Neural crest cell (in vitro differentiated cells): ENCODE measurements at places on chromosomes 13 and 19.
A peak's percentile ranks its signal among the peaks of the same experiment; 100 is the strongest.

DNA sequence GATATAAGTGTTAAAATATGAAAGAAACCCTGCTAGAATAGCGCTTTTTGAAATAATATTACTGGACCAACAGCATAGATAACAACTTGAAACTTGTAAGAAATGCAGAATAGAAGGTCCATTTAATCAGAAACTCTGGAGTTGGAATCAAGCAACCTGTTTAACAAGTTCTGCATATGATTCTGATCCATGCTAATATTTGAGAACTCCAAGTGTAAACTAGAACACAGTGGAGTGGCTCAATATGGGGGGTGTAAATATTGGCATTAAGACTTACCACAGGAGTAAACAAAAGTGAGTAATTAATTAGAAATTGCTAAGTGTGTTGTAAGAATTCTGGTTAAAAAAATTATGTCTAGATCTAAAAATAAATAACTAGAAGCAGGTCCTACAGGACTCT, 151.2 kb downstream of the SLITRK1 start:
- H3K27ac ChIP-seq, result no peak overlapping the region
- H3K4me3 ChIP-seq, result no peak overlapping the region
- H3K27me3 ChIP-seq, result no peaks in the 10 kb centered on the region
- no peak for DNase-seq
- no peaks in the 10 kb centered on the region for H3K36me3 ChIP-seq

GRCh38 chr13:26716984-26717383, 43.6 kb downstream of the GPR12 start:
- peaks cover 5% of the 10 kb centered on the region for H3K4me1 ChIP-seq
- H3K27me3 ChIP-seq, result no peaks in the 10 kb centered on the region
- H3K4me3 ChIP-seq, result no peak overlapping the region

GRCh38 chr19:29293736-29294342, 80.9 kb upstream of the UQCRFS1 start:
- no peak overlapping the region for H3K4me3 ChIP-seq
- H3K4me1 ChIP-seq, result peaks cover 14% of the 10 kb centered on the region
- H3K27ac ChIP-seq, result peak overlapping the region; percentile 73
- no peak for DNase-seq
- H3K36me3 ChIP-seq, result no peaks in the 10 kb centered on the region

GRCh38 chr13:110617321-110618072, 2.2 kb downstream of the NAXD start:
- H3K36me3 ChIP-seq, result peaks cover 5% of the 10 kb centered on the region
- peak overlapping the region; percentile 97 for H3K4me3 ChIP-seq
- DNase-seq, result no peak
- peaks cover 17% of the 10 kb centered on the region for H3K27me3 ChIP-seq

GRCh38 chr19:13104848-13105711, 2.4 kb upstream of the LYL1 start:
- peaks cover 2% of the 10 kb centered on the region for H3K4me1 ChIP-seq
- peaks cover 2% of the 10 kb centered on the region for H3K36me3 ChIP-seq
- H3K4me3 ChIP-seq, result no peak overlapping the region
- no peak overlapping the region for H3K27ac ChIP-seq
- no peak for DNase-seq

DNA sequence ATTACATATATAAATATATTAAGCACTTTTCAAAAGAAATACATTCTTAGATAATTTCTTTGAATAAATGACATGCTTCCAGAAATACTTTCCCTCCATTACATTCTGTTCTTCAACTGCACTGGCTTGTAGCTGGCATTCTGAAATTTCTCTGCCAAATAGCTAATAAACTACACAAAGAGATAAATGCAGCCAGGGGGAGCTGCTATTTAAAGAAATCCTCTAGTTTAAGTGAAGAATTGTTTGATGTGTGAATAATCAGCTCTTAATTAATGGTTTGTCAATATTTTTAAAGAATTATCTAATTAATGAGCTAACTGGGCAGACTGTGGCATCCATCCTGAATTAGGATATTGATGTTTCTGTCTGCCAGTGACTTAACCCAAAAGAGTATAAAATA, 30.7 kb downstream of the SLC7A1 start:
- peaks cover 53% of the 10 kb centered on the region for H3K4me1 ChIP-seq
- peaks cover 6% of the 10 kb centered on the region for H3K36me3 ChIP-seq

DNA sequence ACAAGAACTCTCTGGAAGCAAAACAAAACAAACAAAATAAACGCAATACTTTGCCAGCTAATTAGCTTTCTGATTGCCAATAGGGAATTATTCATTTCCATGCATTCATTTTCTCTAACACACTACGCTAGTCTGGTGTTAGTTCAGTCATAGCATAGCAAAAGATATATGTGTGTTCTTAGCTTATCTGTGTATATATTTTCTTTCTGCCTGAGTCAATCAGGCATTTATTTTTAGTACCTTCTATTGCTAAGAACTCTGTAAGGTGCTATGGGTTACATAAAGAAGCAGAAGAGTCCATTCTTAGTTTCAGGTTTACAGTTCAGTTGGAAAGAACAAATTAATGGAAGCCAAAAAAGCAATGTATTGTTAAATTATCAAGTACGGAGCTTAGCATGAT, 490.9 kb downstream of the KLF5 start:
- H3K4me1 ChIP-seq, result peaks cover 10% of the 10 kb centered on the region
- no peak overlapping the region for H3K27ac ChIP-seq
- no peak overlapping the region for H3K4me3 ChIP-seq
- no peaks in the 10 kb centered on the region for H3K36me3 ChIP-seq

DNA sequence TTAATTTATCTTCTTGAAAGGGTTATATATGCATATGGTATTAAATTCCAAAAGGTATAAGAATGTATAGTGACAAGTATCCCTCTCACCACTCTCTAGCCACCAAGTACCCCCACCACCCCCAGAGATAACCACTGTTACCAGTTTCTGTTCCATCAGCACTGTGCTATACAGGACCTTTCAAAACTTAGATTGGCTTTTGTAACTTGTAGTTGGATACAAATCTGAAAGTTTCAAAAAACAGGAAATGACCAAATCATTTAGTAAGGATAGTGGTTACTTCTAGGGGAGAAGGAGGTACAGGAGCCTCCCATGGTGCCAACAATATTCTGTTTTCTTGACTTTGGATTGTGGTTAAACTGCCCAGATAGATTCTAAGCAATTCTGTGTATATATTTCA, 56.7 kb downstream of the AKAP11 start:
- DNase-seq, result no peak
- no peak overlapping the region for H3K4me3 ChIP-seq
- no peak overlapping the region for H3K27ac ChIP-seq
- peaks cover 8% of the 10 kb centered on the region for H3K4me1 ChIP-seq
- no peaks in the 10 kb centered on the region for H3K36me3 ChIP-seq

DNA sequence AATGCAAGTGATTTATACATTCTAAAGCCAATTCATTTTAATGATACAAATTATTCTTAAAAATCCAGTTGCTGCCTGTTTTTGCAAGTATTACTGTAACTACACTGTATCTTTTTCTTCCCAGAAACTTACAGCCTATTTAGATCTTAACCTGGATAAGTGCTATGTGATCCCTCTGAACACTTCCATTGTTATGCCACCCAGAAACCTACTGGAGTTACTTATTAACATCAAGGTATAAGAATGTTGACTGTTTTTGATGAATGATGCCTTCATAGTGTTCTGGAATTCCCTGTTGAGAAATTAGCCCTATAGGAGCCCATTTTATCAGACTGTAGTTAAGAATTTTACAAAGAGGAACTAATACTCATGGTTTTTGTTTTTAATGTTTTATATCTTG, 25.0 kb downstream of the ITM2B start:
- H3K27ac ChIP-seq, result no peak overlapping the region
- no peaks in the 10 kb centered on the region for H3K27me3 ChIP-seq
- H3K4me3 ChIP-seq, result no peak overlapping the region
- H3K4me1 ChIP-seq, result no peaks in the 10 kb centered on the region

DNA sequence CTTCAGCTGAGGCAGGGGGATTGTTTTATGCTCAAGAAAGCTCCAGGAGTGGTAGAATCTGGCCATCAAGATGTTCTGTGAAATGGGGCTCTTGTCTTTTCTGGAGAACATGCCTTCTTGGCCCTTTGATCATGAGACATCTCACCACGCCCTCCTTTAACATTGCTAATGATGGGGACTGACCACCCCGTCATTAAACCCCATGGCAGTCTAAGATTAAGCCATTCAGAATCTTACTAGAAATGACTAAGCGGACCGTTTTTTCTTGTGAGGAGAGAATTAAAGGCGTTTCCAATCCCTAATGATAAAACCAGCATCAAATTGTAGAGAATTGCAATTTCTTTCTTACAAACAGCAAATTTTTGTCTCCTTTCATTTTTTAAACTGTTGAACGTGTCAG, 89.4 kb downstream of the COL4A2 start:
- H3K27me3 ChIP-seq, result no peaks in the 10 kb centered on the region
- no peak overlapping the region for H3K27ac ChIP-seq
- no peak overlapping the region for H3K4me3 ChIP-seq
- H3K4me1 ChIP-seq, result peaks cover 44% of the 10 kb centered on the region
- no peak for DNase-seq

GRCh38 chr13:91162180-91162579, 185.3 kb upstream of the MIR17HG start:
- H3K27ac ChIP-seq, result peak overlapping the region; percentile 97
- H3K27me3 ChIP-seq, result no peaks in the 10 kb centered on the region
- DNase-seq, result no peak

- peak overlapping the region; percentile 72 for H3K27ac ChIP-seq
- no peaks in the 10 kb centered on the region for H3K36me3 ChIP-seq
- peak overlapping the region; percentile 77 for H3K4me3 ChIP-seq
- peaks cover 72% of the 10 kb centered on the region for H3K4me1 ChIP-seq
- DNase-seq, result peak; percentile 49
Measured at GRCh38 chr13:46389457-46390451, 2.7 kb upstream of the RUBCNL start.

DNA sequence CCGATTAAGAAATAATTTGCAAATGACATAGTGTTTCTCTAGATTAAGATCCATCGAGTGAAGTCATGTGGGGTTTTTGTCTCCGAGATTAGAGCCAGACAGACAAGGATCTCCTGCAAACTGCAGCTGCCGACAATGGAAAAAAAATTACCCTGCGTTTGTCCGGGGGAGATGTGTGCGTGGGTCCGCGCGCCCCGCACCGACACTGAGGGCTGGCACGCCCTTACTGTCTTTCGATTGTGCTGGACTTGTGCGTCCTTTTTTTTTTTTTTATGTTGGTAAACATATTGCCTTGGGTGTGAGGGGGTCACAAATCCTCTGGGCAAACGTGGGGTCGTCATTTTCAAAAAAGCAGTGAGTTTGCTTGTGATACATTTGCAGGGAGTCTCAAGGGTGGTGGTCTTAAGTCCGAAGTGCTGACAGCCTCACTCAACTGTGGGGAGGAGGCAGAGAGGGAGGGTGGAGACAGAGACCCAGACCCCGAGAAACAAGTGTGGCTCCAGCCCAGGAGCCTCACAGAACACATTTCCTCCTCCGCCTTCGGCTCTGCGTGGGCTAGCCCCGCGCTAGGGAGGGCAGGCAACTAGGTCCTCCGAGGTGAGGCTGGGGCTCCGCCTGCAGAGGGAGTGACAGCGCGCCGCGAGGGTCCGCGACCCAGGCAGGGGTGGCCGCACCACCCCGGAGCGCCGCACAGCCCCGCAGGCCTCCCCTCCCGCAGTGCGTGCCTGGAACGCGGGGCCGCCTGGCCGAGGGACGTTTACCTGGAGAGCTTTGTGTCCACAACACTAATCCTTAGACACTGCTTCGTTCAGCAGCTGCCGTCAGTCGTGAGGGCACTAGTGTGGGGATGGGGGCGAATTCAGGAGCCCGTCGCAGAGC, 11.7 kb upstream of the SOX1 start:
- no peak overlapping the region for H3K27ac ChIP-seq
- peak overlapping the region; percentile 86 for H3K4me3 ChIP-seq
- no peak for DNase-seq
- H3K4me1 ChIP-seq, result peaks cover 38% of the 10 kb centered on the region
- H3K27me3 ChIP-seq, result peaks cover 97% of the 10 kb centered on the region

- H3K4me3 ChIP-seq, result no peak overlapping the region
- no peak for DNase-seq
- no peaks in the 10 kb centered on the region for H3K36me3 ChIP-seq
- H3K27ac ChIP-seq, result no peak overlapping the region
- no peaks in the 10 kb centered on the region for H3K4me1 ChIP-seq
Measured at GRCh38 chr19:29542327-29542726, 16.5 kb downstream of the VSTM2B start.

DNA sequence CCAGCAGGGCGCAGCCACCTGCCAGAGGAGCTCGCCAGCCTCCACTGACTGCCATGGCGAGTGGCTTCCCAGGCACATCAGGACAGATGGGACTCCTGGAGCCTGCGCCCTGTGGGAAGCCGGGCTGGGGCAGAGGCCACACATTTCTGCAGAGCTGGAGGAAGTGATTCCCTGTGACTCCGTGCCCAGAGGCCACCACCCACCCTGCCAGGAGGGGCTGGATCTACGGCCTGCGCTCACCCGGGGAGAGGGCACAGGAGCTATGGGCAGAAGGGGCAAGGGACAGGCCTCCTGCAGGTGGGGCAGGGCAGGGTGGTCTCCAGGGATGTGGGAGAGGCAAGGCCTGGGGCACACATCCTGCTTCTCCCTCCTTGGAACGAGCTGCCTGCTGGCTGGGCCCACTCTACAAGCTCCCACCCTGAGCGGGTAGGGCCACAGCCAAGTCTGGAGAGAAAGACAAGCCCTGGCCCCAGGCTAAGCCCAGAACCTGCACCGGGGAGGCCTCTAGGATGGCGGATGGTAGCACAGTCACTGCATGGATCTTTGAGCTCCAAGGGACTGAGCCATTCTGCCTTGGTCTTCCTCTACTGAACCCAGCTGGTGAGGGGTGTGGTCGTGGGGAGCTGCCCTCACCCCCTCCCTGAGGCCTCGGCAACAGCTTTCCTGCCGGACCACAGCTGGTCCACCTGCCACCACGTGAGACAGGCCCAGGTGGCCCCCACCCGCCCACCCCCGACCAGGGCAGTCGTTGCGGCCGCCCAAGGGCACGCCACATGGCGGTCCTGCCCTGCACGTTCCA, 40.6 kb downstream of the CEBPG start:
- no peaks in the 10 kb centered on the region for H3K36me3 ChIP-seq
- H3K27ac ChIP-seq, result no peak overlapping the region
- H3K4me3 ChIP-seq, result no peak overlapping the region
- H3K4me1 ChIP-seq, result peaks cover 5% of the 10 kb centered on the region

DNA sequence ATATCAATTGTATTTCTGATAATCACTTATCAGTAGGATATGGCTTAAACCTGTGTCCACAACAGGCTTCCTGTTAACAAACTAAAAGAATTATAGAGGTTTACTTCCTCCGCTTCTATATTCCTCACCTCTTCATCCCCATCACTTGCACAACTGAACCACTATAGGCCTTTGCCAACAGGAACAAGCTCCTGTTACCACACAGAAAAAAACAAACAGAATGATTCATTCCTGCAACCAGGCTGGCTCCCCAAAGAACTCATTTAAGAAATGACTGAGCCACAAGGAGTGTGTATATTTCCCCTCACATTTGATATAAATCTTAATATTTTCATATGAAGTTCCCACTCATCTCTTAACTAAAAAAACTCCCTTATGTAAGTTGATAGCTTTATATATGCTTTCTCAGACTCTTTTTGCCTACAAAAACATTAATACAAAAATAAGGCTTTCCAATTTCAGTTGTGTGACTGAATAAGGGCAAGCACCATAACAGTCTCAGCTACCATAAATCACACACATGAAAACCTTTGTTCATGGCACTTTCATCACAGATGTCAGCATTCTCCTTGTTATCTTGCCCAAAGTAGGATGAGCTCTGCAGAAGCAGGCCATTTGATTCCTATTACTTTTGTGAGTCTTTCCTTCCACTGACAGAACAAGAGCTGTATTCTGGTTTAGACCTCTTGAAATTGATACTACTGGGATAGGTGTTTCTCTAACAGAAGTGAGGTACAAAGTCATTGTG, 366.8 kb downstream of the SLITRK1 start:
- H3K4me1 ChIP-seq, result no peaks in the 10 kb centered on the region
- no peaks in the 10 kb centered on the region for H3K27me3 ChIP-seq
- H3K36me3 ChIP-seq, result no peaks in the 10 kb centered on the region
- DNase-seq, result no peak
- H3K27ac ChIP-seq, result no peak overlapping the region
- no peak overlapping the region for H3K4me3 ChIP-seq
